Left renal pelvis (tissue), 4 donors: ENCODE measurements at places on chromosomes 1 and 21. TPM values are rescaled to one million over a fixed set of nuclear protein-coding genes. Genes with fewer than 3 reads are reported as not detected.

The EPHB2 gene
- 13.0 TPM for polyA plus RNA-seq

The OR2M3 gene
- polyA plus RNA-seq = 0.01 TPM

The OR2L3 gene
- not detected for polyA plus RNA-seq

The ANGPTL3 gene
- 5.2 TPM for polyA plus RNA-seq

The CCDC17 gene
- 2.0 TPM for polyA plus RNA-seq

The AK5 gene
- 5.1 TPM for polyA plus RNA-seq

The KANK4 gene
- 19.6 TPM for polyA plus RNA-seq

The NPPB gene
- polyA plus RNA-seq = not detected

The NUF2 gene
- polyA plus RNA-seq = 32.4 TPM

DNA sequence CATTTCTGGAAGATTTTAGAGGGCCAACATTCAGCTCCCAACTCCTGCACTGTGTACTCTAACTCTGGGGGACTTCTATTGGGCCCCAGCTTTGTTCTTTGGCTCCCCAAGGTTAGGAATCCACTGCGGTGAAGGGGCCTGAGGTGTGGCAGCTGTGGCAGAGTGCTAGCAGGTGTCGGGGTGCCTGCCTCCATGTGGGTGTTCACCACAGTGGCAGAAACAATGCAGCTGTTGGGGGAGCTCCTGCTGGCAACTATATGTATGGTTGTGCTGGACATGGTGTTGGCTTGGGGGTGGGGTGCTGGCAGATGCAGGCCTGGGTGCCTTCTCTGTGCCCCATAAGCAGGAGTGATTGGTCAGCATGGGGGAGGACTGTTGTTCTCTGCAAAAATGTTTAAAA is 95.5 kb downstream of the ST6GALNAC3 start:
- no peak for DNase-seq

DNA sequence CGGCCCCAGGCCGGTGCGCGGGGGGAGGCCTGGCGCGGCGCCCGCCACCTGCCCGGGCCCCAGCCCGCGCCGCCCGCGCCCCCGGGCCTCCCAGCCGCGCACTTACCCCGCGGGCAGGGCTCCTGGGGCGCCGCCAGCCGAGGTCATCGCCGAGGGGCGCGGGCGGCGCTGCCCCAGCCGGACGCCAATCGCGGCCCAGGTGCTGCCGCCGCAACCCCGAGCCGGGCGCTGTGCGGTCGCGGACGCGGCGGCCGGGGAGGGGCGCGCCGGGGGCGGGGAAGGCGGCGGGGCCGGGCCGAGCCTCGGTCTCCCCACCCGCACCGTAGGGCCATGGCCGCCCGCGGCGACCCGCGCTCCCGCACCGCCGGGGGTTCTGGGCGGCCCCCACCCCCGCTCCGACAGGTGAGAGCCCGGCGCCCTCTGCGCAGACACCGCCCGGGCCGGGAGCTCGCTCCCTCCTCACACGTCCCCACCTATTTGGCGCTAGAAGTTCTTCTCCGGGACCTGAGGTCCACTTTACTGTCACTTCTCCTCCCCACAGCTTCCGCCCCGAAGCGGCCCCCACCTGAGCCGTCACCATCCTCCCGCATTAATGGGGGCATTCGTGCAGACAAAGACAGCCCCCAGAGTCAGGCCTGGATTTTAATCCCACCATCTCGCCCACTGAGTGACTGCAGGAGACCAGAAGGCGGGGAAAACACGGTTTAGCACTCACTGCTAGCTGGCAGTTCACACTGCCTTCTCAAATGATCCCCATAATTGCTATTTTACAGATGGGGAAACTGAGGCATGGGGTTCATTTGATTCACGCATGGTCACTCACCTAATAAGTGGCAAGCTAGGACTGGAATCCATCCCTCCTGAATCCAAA is at the start of gene TTC39A:
TSS of gene TTC39A (minus strand) at position 232 of the 871 bp plus-strand sequence. CDS start at position 147, 85 bp downstream.
- no peak for DNase-seq

- DNase-seq = no peak
Observed at GRCh38 chr1:165408518-165408917, 36.4 kb downstream of the RXRG start.

- DNase-seq = no peak
Observed at GRCh38 chr1:43048601-43049011, 89.9 kb upstream of the SLC2A1 start.

GRCh38 chr1:201498621-201499020 is 8.3 kb downstream of the CSRP1 start:
- no peak for DNase-seq

- DNase-seq = no peak
Observed at GRCh38 chr1:91622616-91623015, 122.0 kb downstream of the CDC7 start.

DNA sequence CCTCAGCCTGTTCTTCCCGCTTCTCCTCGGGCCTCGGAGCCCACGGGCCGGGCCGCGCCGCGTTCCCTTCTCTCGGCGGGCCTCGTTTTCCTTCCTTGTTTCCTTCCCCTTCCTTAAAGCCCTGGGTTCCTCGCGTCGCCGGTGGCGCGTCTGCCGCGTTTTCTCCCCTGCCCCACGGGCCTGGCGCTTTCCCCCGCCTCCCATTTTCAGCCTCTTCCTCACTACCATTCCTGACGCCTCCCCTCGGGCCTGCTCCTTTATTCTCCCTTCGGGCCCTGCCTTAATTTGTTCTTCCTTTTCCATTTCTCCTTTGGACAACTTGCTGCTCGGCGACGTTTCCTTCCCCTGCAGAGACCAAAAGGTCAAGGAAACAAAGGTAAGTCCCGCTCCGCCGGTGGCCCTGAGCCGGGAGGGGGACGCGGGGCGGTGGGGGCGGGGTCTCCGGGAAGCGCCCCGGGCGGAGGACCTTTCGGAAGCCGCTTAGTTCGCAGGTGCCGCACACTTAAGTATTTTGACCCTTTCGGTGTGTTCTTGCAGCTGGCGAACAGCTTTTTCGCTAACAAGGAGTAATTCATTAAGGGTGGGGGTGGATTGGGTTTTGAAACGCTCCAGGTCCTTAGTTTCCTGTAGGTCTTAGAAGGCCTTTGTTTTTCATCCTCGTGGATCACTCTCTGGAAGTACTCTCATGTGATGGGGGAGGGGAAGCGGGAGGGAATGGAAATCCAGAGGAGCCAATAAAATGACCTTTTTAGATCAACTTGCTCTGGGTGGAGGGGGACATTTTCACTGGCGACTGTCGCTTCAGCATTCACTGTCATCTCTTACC is 780 bp downstream of the YTHDF2 start:
- peak; percentile 46 for DNase-seq

GRCh38 chr1:198024782-198025181 is 107.6 kb downstream of the LHX9 start:
- no peak for DNase-seq

GRCh38 chr1:245965398-245965797 is 541.7 kb downstream of the SMYD3 start:
- DNase-seq = no peak

GRCh38 chr1:64961923-64962322 is 4.4 kb downstream of the JAK1 start:
- no peak for DNase-seq

GRCh38 chr1:116514708-116515525 is 55.9 kb downstream of the CD58 start:
- DNase-seq = no peak

DNA sequence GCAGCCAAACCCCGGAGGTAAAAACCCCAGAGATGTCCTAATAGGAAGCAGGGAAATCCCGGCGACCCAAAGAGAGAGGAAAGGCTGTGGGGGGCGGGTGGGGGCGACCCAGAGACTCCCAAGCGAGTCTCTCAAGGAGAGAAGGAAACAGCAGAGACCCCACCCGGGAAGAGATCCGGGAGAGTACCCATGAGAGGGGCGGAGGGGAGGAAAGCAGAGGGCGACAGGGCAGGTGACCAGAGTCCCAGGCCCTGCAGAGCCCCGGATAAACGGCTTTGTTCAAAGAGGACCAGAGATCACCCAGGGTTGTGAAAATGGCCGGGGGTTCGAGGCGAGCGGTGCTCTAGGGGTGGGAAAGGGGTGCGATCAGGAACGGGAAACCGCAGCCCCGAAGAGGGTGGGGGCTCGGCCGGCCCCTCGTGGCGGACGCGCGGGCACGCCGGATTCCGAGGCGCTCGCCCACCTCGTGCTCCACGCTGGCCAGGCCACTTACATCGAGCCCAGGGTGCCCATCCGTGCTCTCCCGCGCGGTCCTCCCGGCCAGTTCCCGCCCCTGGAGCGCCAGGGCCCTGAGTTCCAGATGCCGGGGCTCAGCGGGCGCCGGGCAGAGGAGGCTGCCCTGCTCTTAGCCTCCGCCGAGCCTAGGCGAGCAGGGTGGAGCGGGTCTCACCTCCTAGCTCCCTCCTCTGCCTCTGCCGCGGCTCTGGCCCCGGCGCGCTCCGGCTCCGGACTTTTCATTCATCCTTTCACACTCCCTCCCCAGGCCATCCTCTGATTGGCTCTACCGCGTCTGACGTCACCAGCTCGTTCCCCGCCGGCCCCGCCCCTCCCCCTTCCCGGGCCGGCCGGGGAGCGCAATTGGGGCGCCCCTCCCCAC is 52.3 kb downstream of the RHBG start:
- DNase-seq = peak; percentile 40

DNA sequence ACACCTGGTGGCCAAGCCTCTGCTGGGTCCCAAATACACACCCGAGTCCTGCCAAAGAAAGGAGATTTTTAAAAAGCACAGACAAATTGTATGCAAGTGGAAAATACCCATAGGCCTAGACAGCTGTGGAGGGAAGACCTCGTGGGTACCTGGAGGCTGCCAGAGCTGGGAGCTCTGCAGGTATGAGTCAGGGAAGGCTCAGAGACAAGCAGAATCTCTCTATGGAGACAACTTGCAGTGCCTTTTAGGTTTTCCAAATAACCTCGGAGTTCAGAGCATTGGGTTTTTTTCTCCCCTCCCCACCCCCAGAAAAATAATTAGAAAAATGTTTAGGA is 127.7 kb downstream of the EDEM3 start:
- DNase-seq = no peak

GRCh38 chr1:239771550-239771949 is 320.1 kb upstream of the FMN2 start:
- no peak for DNase-seq

- DNase-seq = no peak
Observed at GRCh38 chr1:206921772-206922265, at the start of gene FCMR. Gene FCMR (minus strand): TSS chr1:206921941. CDS start chr1:206921854, 87 bp downstream.
